ENCODE measurements at places on chromosomes 12 and 14. TPM values are rescaled to one million over a fixed set of nuclear protein-coding genes. Genes with fewer than 3 reads are reported as not detected.

Gene TCL1B
- total RNA-seq, result not detected

Gene KRT2
- not detected for total RNA-seq

Gene RASSF8
- total RNA-seq, result 0.37 TPM

Gene OVCH1
- total RNA-seq, result not detected

Gene PLEKHG3
- 3.0 TPM for total RNA-seq

Gene LRTM2
- total RNA-seq, result 0.16 TPM

Gene PLEKHD1
- 0.12 TPM for total RNA-seq

Gene AEBP2
- total RNA-seq, result 59.2 TPM

Gene KRT72
- total RNA-seq, result not detected

Data from activated CD4-positive, alpha-beta T cell treated with anti-CD3 and anti-CD28 coated beads, Interleukin-2, amount 10 ng/mL, durations not matched to agents 24 days and 14 days (primary cell).